ENCODE measurements at places on chromosomes 13 and 19. TPM values are rescaled to one million over a fixed set of nuclear protein-coding genes. Genes with fewer than 3 reads are reported as not detected.

DNA sequence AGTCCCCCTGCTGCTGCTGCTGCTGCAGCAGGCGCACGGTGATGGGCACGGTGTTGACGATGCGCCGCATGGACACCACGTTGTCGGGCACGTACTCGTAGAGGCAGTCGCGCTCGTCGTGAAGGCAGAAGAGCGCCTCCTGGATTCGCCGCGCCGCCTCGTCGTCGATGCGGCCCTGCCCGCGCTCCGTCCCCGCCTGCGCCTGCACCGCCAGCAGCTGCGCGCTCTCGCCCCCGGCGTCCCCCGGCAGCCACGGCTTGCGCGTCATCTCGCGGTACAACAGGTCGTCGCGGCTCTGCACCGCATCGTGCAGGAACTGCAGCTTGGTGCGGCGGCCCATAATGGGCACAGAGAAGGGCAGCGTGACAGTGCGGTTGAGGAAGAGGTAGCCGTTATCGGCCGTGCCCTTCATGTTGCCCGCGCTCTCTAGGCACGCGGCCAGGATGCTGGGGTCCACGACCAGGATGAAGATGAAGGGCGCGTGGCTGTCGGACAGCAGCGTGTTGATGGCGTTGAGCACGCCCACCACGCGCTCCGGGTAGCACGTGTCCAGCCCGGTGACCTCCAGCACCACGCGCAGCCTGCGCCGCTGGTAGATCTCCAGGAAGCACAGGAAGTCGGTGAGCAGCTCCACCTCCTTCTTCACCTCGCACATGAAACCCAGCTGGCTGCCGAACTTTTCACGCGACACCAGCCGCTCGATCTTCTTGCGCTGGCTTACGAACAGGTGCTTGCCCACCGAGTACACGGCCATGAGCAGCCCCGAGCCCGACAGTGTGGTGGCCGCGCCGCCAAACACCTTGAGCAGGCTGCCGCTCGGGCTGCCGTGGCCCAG is 8.1 kb downstream of the NKPD1 start:
- no peaks in the 10 kb centered on the region for H3K36me3 ChIP-seq
- peaks cover 32% of the 10 kb centered on the region for H3K27me3 ChIP-seq
- H3K4me1 ChIP-seq: peaks cover 15% of the 10 kb centered on the region
- no peak for DNase-seq

GRCh38 chr19:48720251-48720612 is 707 bp upstream of the MAMSTR start:
- peaks cover 22% of the 10 kb centered on the region for H3K4me1 ChIP-seq
- no peaks in the 10 kb centered on the region for H3K36me3 ChIP-seq
- peak overlapping the region; percentile 60 for H3K27ac ChIP-seq
- H3K27me3 ChIP-seq: no peaks in the 10 kb centered on the region
- H3K4me3 ChIP-seq: peak overlapping the region; percentile 65
- no peak for DNase-seq

DNA sequence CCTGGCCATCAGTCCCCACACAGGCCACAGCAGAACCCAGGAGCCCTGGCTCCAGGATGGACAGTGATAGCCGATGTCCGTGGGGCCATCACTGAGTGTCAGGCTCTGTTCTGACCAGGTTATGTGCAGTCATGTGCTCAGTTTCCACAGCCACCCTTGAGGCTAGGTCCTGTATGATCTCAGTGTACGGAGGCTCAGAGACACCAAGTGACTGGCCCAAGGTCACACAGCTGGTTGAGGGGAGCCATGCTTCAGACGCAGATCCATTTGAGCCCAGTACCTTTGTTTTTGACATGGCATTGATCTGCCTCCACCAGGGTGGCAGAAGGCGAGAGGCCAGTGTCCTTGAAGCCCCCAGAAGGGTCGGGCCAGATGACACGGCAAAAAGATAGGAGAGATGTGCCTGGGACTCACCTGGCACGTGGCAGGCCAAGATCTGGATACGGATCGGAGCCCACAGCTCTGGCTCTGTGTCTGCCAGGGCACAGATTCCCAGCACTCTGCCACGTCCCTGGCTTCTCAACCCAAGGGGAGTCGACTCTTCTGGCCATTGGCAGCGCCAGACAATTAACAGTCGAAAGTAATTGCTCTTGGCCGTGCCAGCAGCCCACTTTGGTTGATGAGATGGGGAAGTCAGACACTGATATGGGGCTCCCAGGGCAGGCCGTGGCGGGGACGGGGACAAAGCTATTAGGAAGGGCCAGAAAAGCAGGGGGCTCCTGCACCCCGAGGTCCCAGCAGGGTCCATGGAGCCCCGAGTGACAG is 15.6 kb downstream of the EVI5L start:
- no peaks in the 10 kb centered on the region for H3K36me3 ChIP-seq
- no peak overlapping the region for H3K27ac ChIP-seq
- no peaks in the 10 kb centered on the region for H3K27me3 ChIP-seq
- peaks cover 21% of the 10 kb centered on the region for H3K4me1 ChIP-seq

DNA sequence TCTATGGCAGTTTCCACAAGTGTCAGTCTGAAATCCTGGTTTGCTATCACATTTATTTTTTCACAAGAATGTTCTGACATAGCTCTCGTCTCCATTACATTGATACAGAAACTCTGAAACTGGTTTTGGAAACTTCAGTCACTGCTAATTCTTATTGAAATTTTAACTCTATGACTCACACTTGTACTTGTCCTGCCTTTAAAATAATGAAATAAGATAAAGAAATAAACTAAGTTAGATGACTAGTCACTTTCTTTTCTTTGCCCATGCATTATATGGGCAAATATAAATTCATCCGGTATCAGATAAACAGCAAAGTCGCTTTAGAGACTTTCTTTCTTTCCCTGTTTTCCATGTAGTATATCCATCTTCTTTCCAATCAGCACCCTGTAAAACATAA is 257.5 kb downstream of the PCDH9 start:
- no peaks in the 10 kb centered on the region for H3K4me1 ChIP-seq
- H3K27me3 ChIP-seq: no peaks in the 10 kb centered on the region
- H3K36me3 ChIP-seq: no peaks in the 10 kb centered on the region
- H3K27ac ChIP-seq: no peak overlapping the region

GRCh38 chr13:59750860-59751259 is 412.9 kb downstream of the DIAPH3 start:
- peaks cover 15% of the 10 kb centered on the region for H3K4me1 ChIP-seq
- H3K36me3 ChIP-seq: no peaks in the 10 kb centered on the region
- no peak overlapping the region for H3K4me3 ChIP-seq
- no peaks in the 10 kb centered on the region for H3K27me3 ChIP-seq
- peak; percentile 63 for DNase-seq

ARMC6 gene
- 34.6 TPM for total RNA-seq

MBD3L2 gene
- total RNA-seq: not detected

SIGLEC8 gene
- total RNA-seq: not detected

All from cardiac muscle cell (in vitro differentiated cells and primary cell).